ENCODE measurements at places on chromosomes 6 and 20. TPM values are rescaled to one million over a fixed set of nuclear protein-coding genes. Genes with fewer than 3 reads are reported as not detected.

OOEP gene
- not detected for total RNA-seq

TRIM15 gene
- total RNA-seq: not detected

RNF217 gene
- total RNA-seq: 26.5 TPM

TGM3 gene
- not detected for total RNA-seq

ANKRD66 gene
- not detected for total RNA-seq

DEK gene
- 66.2 TPM for total RNA-seq

DEFB132 gene
- total RNA-seq: not detected

SRSF12 gene
- 0.57 TPM for total RNA-seq

KIF25 gene
- not detected for total RNA-seq

E2F1 gene
- total RNA-seq: 2.0 TPM

TINAG gene
- not detected for total RNA-seq

SYNDIG1 gene
- total RNA-seq: 4.6 TPM

FNDC11 gene
- total RNA-seq: 1.6 TPM

PPP1R14C gene
- total RNA-seq: 0.52 TPM

FARS2 gene
- 27.4 TPM for total RNA-seq

LGSN gene
- total RNA-seq: not detected

LINC00237 gene
- not detected for total RNA-seq

OPN5 gene
- total RNA-seq: not detected

ARHGAP18 gene
- total RNA-seq: 15.6 TPM
